ENCODE measurements at places on chromosomes 4 and X.

DNA sequence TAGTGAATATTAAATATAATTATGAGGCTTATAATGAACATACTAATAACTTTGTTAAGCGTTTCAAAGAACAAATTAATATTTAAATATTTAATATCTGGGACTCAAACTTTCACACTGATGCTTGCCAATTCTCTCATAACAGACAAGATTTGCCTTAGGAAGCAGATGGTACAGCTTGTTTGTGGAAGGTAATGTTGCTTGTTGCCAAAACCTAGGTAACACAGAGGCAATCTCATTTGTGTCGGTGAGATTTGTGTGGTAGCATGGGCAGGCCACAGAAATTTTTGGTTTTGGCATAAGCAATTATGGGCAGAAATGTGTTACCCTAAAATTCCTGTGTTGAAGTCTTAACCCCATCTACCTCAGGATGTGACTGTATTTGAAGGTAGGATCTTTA, 114.9 kb upstream of the AFF2 start:
- DNase-seq = no peak

DNA sequence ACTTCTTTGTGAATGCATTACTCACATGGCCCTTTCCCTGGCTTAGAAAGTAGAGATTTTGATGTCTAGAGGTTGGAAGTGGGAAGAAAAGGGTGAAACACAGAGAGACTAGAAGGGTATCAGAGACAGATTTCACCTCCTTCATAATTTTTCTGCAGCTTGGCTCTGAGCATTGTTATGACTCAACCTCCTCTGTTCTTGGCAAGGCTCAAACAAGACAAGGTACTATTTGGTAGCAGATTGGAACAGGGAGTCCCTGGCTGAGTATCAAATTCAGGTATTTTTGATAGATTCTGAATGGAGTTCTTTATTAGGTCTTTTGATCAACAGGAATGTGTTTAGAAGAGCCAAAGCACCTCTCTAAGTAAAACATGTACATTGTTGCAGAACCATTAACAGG, 146.3 kb upstream of the CHRDL1 start:
- no peak for DNase-seq

- DNase-seq = no peak
Observed at GRCh38 chr4:142352712-142353111, 493.4 kb downstream of the INPP4B start.

GRCh38 chrX:6526564-6527136, 8.3 kb downstream of the VCX3A start:
- no peak for DNase-seq

GRCh38 chr4:140254651-140255299, 100.8 kb upstream of the MAML3 start:
- DNase-seq = no peak

Measured in T follicular helper cell (primary cell).